ENCODE measurements at places on chromosomes 1 and 21. TPM values are rescaled to one million over a fixed set of nuclear protein-coding genes. Genes with fewer than 3 reads are reported as not detected.

The BRDT gene
- total RNA-seq: not detected

The HORMAD1 gene
- total RNA-seq: 1.2 TPM

The RIPPLY3 gene
- total RNA-seq: not detected

The UFC1 gene
- total RNA-seq: 41.2 TPM

The S100A12 gene
- total RNA-seq: 1.7 TPM

The FCAMR gene
- total RNA-seq: 0.24 TPM

The NPL gene
- 2.9 TPM for total RNA-seq

The LCE6A gene
- total RNA-seq: not detected

The RAP1GAP gene
- total RNA-seq: 1.2 TPM

The CD46 gene
- 104 TPM for total RNA-seq

The S100A9 gene
- 949 TPM for total RNA-seq

The KCNH1 gene
- total RNA-seq: 1.7 TPM

The GUCA2A gene
- not detected for total RNA-seq

The HLCS gene
- 23.9 TPM for total RNA-seq

The KCNAB2 gene
- 2.1 TPM for total RNA-seq

The TNFRSF14 gene
- 22.7 TPM for total RNA-seq

The GREM2 gene
- total RNA-seq: not detected

The AK5 gene
- total RNA-seq: not detected

The SPRR2E gene
- total RNA-seq: 0.85 TPM

The RNASEL gene
- 5.8 TPM for total RNA-seq

The PIGR gene
- not detected for total RNA-seq

The ZNF697 gene
- total RNA-seq: 4.0 TPM

The NBPF10 gene
- 1.3 TPM for total RNA-seq

The ADAMTS5 gene
- total RNA-seq: 1.4 TPM

The FOXO6 gene
- total RNA-seq: not detected

The HTR6 gene
- not detected for total RNA-seq

The ACOT11 gene
- total RNA-seq: 3.4 TPM
